ENCODE measurements at places on chromosomes 13 and 19.

- peak; percentile 30 for DNase-seq
Observed at GRCh38 chr19:40191836-40192646, 815 bp downstream of the MAP3K10 start.

GRCh38 chr13:93744886-93745285, 518.3 kb downstream of the GPC6 start:
- DNase-seq = no peak

- DNase-seq = no peak
Observed at GRCh38 chr13:70390968-70391367, 282.7 kb upstream of the KLHL1 start.

DNA sequence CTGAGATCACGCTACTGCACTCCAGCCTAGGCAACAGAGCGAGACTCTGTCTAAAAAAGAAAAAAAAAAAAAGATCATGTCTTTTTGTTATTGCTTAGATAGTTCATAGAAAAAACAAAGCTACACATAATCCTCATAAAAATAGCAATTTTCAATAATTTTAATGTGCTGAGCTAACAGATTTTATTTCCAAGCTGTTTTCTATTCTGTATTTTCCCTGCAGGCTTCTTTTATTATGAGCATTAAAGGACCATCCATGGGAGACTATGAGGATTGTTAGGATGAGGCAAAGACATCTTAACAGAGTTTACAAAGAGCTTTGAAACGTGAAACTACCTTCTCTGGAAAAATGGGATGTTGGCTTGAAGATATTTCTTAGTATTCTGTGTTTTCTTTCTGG, 71.6 kb downstream of the PCCA start:
- no peak for DNase-seq

GRCh38 chr13:98438246-98439125, 138.4 kb downstream of the STK24 start:
- DNase-seq = no peak

DNA sequence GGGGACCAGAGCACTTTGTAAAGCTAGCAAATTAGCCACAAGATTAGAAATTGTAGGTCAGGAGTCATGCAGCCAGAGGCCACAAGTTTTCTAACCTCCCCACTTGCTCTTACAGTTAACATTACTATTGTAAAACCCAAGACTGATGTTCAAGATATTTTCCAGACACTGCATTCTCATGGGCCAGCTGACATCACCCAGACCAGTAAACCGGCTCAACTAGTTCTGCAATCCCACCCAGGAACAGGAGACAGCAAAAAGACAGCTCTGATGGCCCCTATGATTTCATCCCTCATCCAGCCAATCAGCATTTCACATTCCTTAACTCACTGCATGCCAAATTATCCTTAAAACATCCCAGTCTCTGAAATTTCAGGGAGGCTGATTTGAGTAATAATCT, 178.5 kb downstream of the PRR20E start:
- no peak for DNase-seq

DNA sequence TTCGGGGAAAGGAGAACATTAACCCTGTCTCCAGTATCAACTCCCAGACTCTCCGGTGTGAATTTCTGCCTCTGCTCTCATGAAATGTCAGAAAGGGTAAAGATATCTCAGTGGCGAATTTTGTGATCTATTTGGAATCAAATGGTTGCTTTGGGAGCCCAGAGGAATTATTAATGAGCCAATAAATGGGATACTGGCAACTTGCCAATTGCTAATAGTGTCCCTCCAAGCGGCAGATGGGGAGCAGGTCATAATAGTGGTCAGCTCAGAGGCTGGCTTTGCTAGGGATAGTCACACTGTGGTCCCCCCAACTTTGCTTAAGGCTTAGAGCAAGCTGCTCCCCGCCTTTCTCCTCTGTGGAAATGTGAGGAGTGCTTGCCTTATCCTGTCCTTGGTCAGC, 176.1 kb upstream of the KL start:
- no peak for DNase-seq

Data from lung microvascular endothelial cell (primary cell).